Hematopoietic multipotent progenitor cell treated with erythropoietin and hydrocortisone succinate and interleukin-3 and kit ligand, for 4 days (in vitro differentiated cells): ENCODE measurements at places on chromosomes 7 and 10.
A peak's percentile ranks its signal among the peaks of the same experiment; 100 is the strongest.

GRCh38 chr10:59057345-59057744 is 119.1 kb upstream of the PHYHIPL start:
- DNase-seq = no peak

GRCh38 chr7:135420786-135421185 is 89.1 kb downstream of the CNOT4 start:
- no peak for DNase-seq

- peak; percentile 53 for DNase-seq
These were observed 1.4 kb downstream of the HPS6 start for GRCh38 chr10:102066399-102067088.

DNA sequence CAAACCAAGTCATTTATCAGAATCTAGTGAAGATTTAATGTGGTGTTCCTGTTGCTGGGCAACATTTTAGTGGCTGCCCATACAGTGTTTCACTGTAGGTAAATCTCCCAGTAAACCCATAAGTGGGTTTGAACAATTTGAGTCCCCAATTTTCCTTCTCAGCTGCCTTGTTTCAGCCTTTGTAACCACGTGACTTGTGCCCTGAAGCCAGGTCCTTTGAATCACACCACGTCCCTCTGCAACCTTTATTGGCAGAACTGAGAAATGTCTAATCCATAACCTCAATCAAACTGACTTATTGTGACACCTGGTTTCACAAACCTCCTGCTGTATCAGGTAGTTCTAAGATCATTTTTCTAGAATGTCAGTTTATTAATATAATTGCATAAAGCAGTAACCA is 30.1 kb downstream of the SND1 start:
- DNase-seq = no peak

- no peak for DNase-seq
These were observed 64.9 kb downstream of the UBE2H start for GRCh38 chr7:129887865-129888264.

GRCh38 chr7:78472519-78472918 is 673.9 kb downstream of the PHTF2 start:
- DNase-seq = no peak

DNA sequence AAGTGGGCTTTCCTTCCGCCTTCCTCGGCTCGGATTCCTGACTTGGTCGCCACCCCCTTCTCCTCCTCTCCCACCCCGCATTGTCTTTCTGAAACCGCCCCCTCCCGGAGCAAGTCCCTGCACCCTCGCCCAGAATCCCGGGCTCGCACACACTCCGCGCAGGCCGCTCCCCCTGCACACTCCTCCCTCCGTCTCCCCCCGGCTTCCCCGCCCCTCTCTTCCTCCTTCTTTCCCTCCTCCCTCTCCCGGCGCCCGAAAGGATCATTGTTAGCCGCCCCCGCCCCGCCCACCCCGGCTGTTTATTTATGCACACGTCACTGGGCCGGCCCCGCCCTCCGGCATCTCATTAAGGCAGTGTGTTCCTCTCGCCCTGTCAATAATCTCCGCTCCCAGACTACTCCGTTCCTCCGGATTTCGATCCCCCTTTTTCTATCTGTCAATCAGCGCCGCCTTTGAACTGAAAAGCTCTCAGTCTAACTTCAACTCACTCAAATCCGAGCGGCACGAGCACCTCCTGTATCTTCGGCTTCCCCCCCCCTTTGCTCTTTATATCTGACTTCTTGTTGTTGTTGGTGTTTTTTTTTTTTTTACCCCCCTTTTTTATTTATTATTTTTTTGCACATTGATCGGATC is at the start of gene TCF7L2:
TSS of gene TCF7L2 (plus strand) at position 373 of the 633 bp plus-strand sequence. CDS start 510 bp downstream, outside the sequence.
- peak; percentile 96 for DNase-seq

DNA sequence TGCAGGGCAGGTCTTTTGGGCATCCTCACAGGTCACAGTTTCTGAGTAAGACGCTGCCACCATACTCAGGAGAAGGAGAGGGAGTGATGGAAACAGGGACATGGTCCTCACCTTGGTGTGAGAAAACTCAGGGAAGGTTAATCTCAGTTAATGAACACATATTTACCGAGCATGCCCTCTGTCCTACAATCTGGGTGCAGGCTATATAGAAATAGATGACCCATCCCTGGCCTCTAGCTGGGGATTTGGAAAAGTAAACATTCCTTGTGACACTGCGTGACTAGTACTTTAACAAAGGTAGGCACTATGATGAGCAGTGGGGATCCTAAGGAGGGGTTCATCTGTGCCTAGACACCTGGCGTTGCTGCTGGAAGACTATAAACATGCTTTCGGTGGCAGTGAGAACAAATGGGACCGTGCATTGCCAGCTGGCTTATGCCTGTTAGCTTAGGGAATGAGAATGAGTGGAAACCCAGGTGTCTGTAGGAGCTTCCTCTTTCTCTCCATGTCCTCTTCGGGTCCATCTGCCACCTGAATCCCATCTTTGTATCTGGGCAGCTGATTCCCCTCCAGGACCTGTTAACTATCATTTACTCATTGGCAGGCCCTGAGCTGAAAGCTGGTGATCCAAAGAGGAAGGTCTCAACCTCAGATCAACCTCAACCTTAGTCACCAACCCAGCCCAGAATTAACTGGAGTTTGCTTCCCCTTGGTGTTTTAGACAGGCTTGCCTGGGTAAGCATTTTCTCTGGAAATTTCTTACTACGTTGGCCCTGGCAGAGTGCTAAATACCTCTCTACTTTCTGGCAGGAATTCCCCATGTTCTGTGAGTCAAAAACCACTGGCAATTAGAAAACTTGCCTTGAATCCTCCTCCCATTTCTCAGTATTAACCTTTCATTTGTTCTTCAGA is 794 bp downstream of the MBL2 start:
- peak; percentile 37 for DNase-seq

DNA sequence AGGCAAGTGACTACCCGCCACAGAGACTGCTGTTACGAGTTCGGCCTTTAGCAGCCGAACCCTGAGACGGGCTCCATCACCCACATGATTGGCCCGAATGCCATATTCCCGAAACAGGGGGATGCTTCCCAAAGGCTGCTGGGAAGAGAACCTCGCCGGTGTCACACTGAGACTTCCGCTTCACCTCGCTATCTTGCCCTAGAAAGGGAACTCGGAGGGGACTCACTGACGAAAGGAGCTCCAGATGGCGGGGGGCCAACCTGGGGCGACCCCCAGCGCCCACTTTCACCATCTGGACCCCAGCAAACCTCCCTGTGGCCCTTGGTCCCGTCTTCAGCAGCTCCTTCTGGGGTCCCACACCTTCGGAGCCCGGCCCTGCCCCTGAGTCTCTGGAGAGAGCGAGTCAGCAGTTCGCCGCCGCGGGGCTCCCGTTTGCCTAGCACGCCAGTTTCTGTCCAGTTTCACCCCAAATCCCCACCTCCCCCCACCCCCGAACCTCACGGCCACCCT is 529 bp downstream of the HPS1 start:
- DNase-seq = peak; percentile 70

DNA sequence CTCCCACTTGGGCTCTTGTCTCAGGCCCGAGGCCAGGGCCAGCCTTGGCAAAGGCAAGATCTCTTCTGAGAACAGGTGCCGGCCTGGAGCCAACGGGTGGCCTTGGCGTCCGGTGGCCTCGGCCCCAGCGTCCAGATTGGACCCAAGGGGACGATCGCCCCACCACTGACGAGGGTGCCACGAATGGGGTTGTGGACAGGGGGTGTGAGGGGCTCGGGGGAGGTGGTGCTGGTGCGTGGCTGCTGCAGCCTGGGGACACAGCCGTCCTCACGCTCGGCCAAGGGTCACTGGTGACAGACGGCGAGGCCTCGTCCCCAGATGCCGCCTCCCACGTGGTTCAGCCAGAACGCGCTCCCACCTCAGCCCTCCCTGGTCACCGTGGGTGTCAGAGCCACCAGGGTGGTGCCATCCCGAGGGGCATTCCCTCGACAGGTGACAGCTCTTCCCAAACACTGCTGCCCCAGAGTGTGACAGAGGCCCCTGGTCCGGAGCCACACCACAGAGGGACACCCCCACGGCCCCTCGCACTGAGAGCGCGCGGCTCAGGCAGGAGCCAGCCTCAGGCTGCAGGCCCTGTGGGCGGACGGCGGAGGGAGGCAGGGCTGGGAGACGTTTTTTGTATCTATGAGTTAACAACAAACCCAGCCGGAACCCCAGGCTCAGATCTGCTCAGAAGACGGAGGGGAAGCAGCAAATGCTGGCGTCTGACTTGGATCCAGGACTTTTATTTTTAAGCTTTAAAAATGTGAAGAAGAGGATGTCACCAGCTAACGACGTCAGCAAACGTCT is 18.5 kb upstream of the CFAP46 start:
- no peak for DNase-seq

- no peak for DNase-seq
These were observed 113.2 kb downstream of the WDFY4 start for GRCh38 chr10:48797830-48798229.

GRCh38 chr7:34162027-34162565 is 256.8 kb downstream of the BMPER start:
- no peak for DNase-seq

DNA sequence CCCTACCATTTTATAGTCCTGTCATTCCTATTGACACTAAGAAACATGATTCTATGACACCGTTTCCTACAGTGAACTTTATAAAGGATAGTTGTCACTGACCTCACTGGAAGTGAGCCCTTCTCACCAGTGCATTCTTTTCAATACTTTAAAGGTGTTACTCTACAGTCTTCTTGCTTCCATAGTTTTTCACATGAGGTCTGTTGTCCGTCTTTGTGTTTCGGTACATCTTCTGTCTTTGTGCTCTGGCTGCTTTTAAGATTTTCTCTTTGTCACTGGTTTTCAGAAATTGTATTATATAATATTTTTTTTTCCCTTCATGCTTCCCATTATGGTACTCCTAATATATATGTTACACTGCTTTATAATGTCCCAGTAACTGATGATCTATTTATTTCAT is 174.2 kb downstream of the KIF20B start:
- no peak for DNase-seq

GRCh38 chr10:88281592-88282347 is 301.3 kb downstream of the RNLS start:
- DNase-seq = no peak

DNA sequence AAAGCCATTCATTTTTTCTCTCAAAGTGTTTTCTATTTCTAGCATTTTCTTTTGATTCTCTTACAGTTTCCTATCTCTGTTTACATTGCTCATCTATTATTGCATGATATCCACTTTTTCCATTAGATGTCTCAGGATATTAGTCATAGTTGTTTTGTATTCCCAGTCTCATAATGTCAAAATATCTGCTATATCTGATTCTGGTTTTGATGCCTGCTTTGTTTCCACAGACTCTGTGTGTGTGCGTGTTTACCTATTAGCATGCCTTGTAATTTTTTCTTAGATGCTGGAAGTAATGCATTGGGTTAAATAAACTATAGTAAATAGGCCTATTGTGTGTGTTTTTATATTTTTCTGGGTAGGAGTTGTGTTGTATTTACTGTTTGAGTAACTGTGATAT is 1126.3 kb downstream of the SORCS1 start:
- no peak for DNase-seq

DNA sequence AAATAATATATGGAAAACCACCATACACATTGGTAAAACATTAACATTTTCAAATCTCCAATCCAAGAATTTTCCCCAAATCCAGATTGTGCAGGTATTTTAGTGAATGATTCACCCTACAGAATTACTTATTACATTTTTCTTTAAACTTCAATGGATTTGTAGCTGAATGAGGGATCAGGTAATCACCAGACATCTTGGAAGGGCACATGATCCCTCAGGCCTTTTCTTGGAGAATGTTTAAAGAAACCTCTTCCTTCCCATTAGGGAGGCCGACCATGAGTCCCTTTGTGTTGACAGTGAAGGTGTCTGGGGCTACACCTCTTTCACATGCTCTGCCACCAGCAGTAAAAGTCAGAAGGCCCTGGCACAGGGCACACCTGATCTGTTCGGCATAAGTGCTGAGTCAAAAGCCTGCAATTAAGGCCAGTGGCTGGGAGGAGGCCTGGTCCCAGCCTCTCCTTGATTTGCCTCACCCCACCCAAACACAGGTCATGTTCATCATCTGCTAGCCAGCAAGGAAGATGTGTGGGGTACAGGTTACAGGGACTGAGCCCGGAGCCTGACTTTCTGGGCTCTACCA is 207.7 kb downstream of the SNX10 start:
- no peak for DNase-seq

DNA sequence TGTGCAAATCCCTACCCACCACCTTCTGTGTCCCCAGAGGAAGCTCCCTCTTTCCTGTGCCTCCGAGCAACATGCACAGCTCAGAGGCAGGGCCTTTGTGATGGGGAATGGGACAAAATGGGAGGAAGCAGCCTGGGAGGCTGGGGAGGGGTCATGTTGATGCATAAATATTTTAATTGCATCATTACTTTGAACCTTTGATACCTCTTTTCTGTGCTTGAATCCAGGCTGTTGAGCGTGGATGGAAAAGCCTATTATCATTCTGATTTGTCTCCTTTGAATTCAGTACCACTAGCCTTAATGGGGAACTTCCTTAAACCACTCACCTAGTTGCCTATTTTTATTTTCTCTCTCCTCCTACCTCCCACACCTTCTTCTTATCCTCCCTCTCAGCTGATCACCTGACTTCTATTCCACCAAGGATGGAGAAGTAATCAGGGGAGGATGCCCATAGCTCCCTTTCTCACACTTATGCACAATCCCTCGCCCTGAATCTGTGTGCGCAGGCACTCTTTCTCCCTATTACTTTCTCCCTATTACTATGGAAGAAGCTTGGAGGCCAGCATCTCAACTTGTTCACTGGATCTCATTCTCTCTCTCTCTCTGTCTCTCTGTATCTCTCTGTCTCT is 78.5 kb downstream of the SEC61G start:
- no peak for DNase-seq

DNA sequence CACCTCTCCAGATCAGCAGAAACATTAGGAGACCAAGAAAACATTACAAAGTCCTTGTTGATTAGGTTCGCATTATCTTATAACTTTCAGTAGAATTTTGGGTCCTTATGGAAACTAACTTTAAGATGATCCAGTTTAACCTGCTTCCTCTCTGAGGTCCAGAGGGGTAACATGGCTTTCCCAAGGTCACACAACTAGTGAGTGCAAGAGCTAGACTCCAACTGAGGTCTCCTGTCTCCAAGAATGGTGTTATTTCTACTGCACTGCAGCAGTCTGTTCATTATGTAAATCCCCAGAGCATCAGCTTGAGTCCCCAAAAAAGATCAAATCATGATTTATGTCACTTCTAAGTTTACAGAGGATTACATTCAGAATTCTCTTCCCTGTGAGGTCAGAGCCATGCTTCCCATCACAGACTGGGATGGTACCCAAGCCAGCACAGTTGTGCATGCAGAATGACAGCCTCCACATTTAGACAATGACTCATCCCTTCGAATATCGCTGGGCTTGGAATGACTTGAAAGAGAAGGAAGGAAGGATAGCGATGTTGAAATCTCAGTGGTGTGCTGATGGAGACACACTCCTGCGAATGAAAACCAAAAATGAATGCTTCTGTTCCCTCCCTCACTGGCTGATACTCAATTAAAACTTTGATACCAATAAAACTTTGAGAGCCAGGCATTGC is 163.1 kb upstream of the PLXNA4 start:
- no peak for DNase-seq

DNA sequence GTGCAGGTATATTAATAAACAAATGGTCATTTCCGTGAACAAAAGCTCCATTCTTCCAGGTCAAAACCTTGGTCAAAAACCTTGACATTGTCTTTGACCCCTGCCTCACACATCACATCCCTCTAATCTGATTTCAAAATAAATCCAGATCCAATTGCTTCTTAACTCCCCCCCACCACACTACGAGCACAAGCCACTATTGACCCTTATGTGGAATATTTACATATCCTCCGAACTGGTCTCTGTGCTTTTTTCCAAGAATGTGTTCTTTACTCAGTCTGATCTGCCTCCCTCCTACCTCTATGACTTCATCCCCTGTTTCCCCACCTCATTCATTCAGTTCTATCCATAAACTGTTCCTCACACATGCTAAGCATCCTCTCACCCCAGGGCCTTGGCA is 313.6 kb upstream of the NPVF start:
- DNase-seq = no peak
